SK-N-DZ (cell line): ENCODE measurements at places on chromosomes 7 and 10.

GRCh38 chr10:60877777-60878120 is 66.2 kb downstream of the RHOBTB1 start:
- no peak for DNase-seq

GRCh38 chr7:2810682-2811415 is 33.3 kb downstream of the GNA12 start:
- no peak for DNase-seq

DNA sequence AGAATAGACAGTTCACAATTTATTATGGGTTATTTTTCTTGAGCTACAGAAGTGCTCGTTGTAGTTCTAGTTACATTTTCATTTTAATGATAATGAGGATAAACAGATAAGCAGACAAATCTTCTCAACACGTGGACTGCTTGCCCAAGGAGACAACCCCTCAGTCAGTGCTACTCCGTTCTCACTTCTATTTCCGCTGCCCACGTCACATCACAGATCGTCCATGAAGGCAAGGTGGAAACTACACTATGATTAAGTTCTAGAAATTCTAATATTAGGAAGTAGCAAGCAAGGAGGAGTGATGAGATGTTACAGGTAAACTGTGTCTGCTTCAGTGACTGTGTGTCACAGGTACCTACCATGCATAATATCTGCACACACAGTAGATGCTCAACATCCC is 210.5 kb downstream of the CHCHD3 start:
- no peak for DNase-seq

- no peak for DNase-seq
Observed at GRCh38 chr10:12709521-12709963, 292.0 kb downstream of the CCDC3 start.

GRCh38 chr7:77823787-77824186 is 25.2 kb downstream of the PHTF2 start:
- DNase-seq: no peak

DNA sequence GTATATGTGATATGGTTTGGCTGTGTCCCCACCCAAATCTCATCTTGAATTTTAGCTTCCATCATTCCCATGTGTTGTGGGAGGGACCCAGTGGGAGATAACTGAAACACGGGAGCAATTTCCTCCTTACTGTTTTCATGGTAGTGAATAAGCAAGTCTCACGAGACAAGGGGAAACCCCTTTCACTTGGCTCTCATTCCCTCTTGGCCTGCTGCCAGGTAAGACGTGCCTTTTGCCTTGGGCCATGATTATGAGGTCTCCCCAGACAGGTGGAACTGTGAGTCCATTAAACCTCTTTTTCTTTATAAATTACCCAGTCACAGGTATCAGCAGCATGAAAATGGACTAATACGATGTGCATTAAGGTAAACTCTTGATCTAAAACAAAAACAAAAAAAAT is 357.1 kb upstream of the AOAH start:
- no peak for DNase-seq

GRCh38 chr7:155665957-155666287 is 21.5 kb downstream of the RBM33 start:
- no peak for DNase-seq

DNA sequence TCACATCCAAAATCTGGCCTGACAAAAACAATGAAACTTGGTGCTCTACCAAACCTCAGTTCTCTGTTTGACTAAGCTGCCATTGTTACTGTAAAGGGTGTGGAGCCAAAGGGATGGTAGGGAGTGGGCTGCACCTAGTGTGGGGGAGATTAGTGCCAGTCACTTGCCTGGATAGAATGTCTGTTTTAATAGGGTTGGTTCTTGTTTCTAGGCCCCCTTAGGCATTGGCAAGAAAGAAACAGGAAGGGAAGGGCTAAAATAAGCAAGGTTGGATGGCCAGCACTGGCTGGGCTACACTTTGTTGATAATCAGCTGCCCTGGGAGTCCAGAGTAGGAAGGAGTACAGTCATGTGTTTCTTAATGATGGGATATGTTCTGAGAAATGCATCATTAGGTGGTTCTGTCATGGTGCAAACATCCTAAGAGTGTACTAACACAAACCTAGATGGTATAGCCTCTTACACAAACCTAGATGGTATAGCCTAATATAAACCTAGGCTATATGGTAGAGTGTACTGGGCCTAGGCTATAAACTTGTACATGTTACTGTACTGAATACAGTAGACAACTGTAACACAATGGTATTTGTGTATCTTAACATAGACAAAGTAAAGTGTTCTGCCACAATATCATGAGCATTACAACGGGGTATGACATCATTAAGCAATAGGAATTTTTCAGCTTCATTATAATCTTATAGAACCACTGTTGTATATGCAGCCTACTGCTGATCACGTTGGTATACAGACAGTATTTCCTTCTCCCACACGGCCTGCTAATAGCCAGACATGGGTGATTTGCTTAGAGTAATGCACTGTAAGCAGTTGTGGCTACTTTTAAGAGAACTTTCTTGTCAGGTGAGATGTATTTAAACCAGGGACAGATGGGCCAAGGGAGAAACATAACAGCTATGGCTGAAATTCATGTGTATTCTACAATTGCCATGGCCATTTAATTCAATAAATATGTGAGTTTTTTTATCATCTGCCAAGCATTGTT is 15.4 kb downstream of the BBIP1 start:
- no peak for DNase-seq

GRCh38 chr7:70387217-70387616 is 744.7 kb upstream of the GALNT17 start:
- DNase-seq: no peak

DNA sequence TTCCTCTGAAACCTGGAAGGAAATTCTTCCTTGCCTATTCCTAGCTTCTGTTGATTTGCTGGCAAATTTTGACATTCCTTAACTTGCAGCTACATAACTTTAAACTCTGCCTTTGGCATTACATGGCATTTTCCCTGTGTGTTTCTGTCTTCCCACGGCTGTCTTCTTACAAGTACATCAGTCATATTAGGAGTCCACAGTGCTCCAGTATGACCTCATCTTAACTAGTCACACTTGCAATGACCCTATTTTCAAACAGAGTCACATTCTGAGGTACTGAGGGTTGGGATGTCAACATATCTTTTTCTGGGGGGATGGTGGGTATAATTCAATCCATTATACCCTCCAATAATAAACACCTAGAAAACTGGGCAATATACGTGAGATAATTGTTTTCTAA is 37.4 kb upstream of the EPHB6 start:
- DNase-seq: no peak

- DNase-seq: no peak
Observed at GRCh38 chr7:158774952-158775351, 54.4 kb downstream of the ESYT2 start.

GRCh38 chr7:20201380-20201779 is 15.8 kb downstream of the MACC1 start:
- no peak for DNase-seq

DNA sequence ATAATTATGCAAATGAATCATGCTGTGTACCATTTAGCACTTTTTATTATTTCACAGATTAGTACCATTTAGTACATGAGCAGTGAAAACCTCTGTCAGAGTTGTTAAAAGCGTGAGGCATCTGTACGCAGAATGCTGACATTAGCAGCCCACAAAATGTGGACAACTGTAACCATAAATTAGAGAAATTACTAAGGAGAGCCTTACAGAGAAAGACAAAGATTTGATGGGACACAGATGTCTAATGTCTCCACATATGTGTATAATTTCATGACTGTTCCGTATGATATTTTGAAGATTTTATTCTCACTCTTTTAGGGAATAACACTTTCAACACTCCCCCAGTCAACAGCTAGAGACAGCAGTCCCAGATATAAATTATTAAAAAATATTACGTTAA is 414.0 kb upstream of the ANKRD30A start:
- DNase-seq: no peak

DNA sequence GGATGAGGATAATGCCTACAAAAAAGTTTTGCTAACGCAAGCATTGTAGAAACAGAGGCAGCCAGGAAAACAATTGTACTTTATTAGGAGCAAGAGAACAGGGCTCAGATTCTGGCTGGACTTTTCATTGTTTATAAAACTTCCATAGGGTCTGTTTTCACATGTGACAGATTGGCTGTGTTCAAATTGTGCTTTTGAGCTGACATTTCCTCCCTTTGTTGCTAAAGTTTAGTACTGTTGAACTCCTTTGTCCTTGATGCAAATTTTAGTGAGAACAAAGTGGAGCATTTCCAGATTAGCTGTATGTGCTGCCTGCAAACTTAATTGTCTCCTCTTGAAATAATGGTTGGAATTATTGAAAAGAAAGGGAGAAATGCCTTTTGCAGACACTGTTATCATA is 221.0 kb upstream of the FZD1 start:
- no peak for DNase-seq

DNA sequence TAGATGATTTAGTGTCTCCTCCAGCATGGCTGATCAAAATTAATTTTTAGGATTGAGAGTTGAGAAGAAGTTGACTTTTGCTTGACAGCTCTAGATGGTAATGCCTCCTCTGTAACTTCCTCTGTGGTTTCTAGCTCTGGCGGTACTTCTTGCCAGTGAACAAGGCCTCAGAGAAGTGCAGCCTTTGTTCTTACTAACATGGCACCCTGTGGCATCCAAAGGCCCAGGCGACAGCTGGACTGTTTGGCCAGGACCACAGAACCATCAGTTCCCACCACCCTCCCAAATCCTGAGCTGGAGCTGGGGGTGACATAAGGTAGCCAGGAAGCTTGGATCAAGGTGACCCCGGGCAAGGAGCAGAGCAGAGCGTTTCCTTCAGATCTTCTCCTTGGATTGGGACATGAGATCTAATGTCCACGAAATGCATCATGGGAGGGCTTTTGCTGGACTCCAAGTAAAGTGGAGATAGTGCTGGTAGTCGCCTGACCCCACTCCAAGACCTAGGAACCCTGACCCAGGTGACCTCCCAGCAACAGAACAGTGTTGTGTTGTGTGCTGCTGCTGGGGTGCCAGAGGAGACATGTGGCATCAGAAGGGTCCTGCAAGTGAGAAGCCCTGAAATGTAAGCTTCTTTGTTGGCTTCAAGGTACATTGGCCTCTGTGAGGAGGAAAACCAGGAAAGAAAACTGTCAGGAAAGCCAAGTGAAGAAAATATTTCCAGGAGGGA is 41.8 kb downstream of the APBB1IP start:
- no peak for DNase-seq

GRCh38 chr10:110151467-110151866 is 55.9 kb upstream of the MXI1 start:
- peak; percentile 77 for DNase-seq

DNA sequence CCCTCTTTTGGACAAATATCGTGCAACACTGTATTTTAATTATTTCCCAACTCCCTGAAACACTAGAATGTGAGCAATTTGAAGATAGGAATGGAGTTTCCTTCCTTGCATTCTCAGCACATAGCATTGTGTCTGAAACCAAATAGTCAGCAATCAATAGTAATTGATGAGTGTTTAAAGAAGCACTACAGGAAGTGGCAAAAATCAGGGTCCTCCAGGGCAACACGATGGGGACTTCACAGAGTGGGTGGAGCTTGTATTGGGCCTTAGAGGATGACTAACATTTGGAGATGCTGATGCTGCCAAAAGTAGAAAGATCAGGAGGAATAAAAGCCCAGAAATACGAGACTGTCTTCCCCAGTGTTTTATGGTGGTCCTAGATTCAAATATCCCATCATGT is 94.9 kb downstream of the NPSR1 start:
- no peak for DNase-seq

DNA sequence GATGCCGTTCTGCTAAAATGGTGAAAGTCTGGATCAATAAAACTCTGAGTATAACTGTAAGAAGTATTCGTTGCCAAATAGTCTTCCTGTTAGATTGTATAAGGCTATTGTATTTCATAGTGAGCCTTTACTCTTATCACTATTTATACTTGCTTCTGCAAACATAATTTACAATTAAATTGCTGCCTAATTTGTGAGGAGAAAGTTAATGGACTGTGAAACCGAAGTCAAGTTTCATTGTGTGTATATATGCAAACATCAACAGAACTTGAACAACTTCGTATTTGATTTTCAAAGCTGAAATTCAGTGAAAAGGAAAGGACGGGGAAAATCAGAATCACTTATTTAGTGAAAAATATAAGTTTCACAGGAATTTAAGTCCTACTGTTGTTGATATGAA is 135.9 kb upstream of the CCDC6 start:
- no peak for DNase-seq

DNA sequence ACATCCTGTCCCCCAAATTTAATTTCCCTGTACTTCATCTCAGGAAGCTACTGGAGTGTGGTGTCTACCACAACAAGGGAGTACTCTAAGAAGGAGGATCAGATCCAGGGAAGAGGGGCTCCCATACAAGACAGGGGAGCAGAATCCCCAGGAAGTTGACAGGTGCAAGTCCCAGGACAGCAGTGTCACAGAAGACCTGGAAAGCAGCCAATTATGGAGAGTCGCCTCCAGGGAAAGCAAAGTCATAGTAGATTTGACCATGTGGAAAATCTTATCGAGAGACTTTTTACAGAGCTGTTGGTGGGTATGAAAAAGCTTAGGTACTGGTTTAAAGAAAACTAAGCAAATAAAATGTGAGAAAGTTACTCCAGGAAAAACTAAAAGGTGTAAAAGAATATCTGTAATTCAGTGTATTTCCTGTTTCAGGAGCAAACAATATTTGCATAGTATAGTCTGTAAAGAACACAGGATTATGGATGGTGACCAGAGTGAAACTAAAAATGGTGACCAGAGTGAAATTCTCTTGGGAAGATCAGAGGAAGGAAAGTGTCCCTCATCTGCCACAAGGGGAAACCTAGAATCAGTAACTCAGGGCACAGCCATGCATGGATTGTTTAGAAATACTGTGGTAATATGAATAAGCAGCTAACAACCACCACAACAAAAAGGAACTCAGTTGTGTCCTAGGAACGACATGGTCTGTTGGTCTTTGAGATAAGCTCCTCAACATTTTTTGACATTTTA is 44.5 kb downstream of the LANCL2 start:
- DNase-seq: no peak

DNA sequence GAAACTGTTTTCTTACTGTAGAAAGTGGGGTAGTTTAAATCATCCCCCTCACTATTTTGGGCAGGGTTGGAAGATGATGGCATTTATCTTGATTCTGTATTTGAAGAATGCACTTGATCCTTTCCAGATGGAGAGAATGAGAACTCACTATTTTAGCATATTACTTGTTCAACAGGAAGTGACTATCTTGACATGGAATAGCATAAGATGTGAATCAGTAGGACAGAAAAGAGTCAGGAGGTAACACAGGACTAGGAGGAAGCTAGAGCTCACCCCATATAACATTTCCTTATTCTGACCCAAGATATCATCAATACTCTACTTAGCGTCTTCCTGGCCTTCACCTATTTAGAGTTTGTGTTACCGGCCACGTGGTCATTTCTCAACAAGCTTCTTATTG is 400.2 kb downstream of the PHTF2 start:
- no peak for DNase-seq
